ENCODE measurements at places on chromosomes 2 and 18.

DNA sequence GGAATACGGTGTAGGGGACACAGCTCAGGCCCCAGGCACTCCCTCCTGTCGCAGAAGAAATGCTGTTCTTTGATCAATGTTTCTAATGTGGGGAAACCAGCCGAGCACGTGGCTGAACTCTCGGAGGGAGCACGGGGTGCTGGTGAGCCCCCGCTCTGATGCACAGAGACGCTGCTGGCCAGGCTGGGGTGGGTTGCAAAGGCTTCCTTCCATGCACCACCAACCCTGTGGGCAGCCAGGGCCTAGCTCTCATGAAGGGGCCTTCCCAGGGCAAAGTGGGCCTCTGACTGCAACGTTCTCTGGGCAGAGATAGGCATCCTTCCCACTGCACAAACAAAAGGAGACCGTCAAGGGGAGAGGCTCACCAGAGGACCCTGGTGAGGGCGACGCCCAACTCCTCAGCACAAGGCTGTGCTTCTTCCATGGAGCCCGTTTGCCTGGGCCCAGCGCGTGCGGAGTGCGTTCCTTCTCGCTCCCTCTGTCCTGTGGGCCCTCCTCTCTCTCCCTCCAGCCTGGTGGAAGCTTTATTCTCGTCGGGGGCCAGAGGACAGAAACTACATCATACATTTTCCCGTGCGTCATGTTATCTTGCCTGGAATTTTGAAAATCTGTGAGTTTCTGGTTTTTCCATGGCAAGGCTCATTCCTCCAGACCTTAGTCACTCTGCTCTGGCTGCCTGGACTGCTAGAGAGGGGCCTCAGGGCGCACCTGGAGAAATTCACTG is 61.1 kb upstream of the SP3 start:
- no peak for DNase-seq

DNA sequence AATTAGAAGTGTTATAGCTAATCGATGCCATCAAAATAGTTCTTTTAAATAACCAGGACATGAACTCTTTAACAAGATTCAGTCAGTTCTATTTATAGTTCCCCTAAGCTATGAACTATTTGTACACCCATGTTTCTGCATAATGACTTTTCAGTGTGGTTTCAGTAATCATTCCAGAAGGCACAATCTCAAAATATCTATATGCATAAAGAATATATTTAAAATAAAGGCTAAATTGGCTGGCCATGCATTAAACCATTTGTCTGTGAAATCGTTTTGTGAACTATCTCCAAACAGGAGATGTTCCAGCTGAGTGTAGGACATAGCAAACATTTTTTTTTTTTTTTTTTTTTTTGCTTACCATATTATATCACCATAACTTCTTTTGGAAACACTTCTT is 719.3 kb downstream of the PLCL1 start:
- DNase-seq = no peak

DNA sequence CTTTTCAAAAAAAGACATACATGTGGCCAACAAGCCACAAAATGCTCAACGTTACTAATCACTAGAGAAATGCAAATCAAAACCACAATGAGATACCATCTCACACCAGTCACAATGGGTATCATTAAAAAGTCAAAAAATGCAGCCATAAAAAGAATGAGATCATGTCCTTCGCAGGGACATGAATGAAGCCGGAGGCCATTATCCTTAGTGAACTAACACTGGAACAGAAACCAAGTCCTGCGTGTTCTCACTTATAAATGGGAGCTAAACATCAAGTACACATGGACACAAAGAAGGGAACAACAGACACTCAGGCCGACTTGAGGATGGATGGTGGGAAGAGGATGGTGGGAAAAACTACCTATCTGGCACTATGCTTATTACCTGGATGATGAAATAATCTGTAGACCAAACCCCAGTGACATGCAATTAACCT is 17.8 kb upstream of the ATL2 start:
- no peak for DNase-seq

DNA sequence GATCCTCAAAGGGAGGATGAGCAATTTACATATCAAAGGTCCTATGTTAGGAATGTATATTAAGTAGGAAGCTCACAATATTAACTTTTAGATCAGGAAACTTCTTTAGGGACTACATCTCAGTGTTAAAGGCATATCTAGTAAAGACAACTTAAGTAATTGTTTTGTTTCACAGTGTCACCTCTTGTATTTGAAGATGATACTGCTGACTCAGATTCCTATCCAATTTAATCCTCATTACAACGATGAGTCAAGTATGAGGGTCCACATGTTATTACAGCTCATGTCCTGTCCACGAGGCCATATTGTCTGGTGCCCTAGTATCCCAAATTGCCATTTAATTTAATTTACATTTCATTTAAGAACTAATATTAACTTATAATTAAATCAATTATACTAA is 523.9 kb downstream of the CCDC85A start:
- DNase-seq = no peak

GRCh38 chr2:156182132-156182531 is 150.4 kb downstream of the NR4A2 start:
- no peak for DNase-seq

GRCh38 chr2:19000776-19001175 is 357.6 kb downstream of the OSR1 start:
- no peak for DNase-seq

- no peak for DNase-seq
These were observed 4.1 kb downstream of the KCNF1 start for GRCh38 chr2:10915731-10916276.

DNA sequence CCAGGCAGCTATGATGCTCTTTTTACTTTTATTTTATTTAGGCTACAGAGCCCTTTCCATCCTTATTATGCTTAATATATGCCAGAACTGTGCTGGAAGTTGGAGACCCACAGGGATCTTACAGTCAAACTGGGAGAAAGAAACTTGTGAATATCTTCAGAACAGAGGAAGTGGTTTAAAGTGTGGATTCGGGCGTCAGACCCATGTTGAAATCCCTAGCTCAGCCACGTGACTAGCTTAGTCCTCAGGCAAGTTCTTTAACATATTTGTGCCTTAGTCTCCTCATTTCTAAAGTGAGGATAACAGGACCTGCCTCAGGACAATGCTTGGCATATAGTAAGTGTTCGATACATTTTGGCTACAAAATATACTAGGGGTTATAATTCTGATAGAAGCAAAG is 59.1 kb downstream of the MAP3K20 start:
- no peak for DNase-seq

DNA sequence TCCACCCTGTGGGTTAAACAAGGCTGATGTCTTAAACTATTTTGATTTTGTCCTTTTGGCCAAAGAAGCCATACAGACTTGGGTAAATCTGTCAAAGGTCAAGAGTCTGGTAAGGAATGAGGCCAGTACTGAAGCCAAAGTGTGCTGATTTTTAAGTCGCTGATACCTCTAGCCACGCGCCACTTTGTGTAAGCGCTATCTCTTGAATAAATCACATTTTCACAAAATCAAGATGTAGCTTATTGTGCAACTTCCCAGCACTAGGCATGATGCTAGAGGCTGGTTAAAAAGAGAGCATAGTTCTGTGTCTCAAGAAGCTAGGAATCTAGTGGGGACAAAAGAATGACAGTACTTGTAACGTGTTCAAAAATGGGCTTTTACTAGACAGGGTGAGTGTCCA is 510.6 kb upstream of the RAB6C start:
- DNase-seq = no peak

DNA sequence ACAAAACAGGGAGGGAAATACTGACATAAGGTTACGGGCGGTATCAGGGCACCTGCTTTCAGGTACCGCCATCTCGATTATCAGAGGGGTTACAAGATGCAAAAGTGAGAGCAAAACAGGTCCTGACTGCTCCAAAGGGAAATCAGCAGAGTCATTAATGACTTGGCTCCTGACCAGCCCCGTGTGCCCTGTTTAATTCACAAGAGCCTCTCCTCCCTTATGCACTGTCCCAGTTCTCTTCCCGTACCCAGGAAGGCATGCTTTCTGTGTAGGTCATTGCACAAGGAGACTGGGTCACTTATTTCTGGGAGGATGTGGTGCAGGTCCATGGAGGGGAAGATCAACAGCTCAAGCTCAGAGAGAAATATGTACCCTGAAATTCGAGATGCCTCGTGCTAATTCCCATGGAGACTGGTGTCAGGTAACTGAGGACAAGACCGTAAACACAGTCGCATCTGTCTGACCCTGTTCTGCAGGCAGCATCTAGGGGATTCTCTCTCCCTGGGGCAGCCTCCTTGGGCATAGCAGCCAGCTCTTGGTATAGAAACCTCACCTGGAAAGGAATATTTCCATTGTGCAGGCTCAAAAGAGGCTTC is 79.9 kb downstream of the HNRNPLL start:
- DNase-seq = no peak

DNA sequence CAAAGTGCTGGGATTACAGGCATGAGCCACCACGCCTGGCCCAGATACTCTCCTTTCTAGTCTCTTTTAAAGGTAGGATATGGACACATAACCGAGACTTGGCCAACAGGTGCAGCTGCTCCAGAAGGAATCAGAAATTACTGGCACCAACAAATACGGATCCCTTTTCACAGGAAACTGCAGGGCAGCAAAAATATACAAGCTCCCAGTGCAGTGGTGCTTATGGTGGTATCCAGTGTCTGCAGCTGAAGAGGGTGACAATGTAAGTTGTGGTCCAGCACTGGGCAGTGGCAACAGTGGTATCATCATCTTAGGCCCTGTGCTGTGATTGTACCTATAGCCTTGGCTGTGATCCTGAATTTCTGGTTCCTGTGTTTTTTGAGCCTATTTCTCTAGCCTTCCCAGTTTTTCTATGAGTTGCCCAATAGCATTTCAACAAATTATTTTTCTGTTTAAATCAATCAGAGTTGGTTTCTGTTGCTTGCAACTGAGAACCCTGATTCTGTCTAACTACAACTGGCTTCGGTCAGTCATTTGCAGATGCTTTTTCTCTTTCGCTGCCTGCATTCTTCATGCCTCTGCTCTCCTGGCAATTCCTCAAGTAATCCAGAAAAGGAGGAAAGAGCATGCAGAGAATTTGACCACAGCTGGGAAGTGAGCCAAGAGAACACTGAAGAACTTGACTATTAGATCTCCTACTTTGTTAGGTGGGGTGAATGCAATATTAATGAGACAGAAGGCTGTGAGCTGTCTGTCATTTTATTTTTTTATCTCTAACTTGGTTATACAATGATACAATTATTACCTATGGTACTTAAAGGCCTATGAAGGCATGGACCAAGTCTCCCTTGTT is 30.8 kb upstream of the EML4 start:
- no peak for DNase-seq

- DNase-seq = no peak
These were observed 264.4 kb upstream of the SIX2 start for GRCh38 chr2:45273412-45274249.

GRCh38 chr2:72994991-72995380 is 76.5 kb downstream of the SFXN5 start:
- no peak for DNase-seq

GRCh38 chr2:161246281-161246680 is 61.9 kb upstream of the PSMD14 start:
- DNase-seq = no peak

- no peak for DNase-seq
These were observed 100.0 kb upstream of the DTNA start for GRCh38 chr18:34609986-34610648.

GRCh38 chr2:74292751-74293150 is 50.5 kb downstream of the SLC4A5 start:
- no peak for DNase-seq

DNA sequence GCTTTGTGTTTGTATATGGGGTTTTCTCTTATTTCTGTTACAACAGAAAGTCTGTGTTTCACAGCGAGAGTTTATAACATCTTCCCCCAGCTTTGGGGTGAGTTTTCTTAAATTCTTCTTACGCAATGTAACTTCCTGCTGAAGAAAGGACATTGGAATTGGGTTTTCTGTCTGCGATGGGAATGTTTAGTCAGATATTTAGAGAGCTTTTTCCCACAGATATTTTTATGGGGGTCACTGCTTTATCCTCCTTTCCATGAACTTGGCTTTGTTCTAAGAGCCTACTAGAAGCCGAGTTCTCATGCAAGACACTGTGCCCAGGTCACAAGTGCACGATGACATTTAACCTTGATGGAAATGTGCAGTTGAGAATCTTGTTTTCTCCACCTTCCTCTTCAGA is 22.1 kb downstream of the B3GNT2 start:
- DNase-seq = no peak

DNA sequence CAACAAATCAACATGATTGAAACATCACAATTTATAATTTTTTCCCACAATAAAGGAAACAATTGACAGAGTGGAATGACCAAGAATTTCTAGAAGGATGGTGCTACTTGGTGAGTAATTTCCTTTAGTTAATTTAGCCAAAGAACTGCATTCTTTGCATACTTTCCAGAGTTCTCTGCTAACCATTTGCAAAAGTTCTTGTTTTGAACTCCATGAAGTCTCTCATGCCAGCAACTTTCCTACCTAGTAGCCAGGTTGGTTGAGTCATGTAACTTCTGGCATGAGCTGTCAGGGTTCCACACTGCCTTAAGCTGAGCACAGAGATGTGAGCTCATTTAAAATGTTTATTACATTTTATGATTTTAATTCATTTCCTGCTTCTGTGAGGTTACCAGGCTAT is 539.6 kb downstream of the PID1 start:
- no peak for DNase-seq

GRCh38 chr2:108942888-108943287 is 46.1 kb downstream of the EDAR start:
- no peak for DNase-seq

DNA sequence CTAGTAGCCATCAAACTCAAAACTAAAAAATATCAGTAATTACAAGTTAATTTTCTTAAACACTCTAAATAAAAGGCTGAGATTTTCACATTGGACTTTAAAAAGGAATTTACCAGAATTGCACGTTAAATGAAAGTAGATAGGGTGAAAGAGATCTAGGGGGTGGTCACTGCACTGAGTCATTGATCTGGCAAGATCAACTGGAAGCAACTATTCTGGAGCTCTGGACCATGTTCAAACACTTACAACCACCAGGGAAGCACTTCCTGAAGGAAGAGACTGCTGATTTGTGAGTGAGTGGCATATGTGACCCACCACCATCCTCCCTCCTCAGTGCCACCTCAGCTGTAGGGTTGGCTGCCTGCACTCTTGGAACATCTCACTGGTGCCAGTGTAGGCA is 111.8 kb downstream of the UGGT1 start:
- DNase-seq = no peak

- DNase-seq = no peak
These were observed 685.2 kb downstream of the IRS1 start for GRCh38 chr2:226114436-226114835.

GRCh38 chr2:164386231-164386630 is 235.1 kb downstream of the GRB14 start:
- no peak for DNase-seq

GRCh38 chr2:170143045-170143717 is 34.8 kb upstream of the MYO3B start:
- DNase-seq = no peak

DNA sequence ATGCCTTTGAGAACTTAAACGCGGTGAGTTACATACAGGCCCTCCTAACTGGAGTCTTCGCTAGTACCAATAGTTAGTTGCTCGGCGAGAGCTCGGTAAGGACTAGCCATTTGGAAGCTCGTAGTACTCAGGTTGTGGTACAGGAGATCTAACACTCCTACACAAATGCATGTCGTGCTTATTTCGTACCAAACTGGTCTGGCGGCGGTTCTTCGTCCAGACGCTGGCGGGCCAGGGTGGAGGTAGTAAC is 346 bp upstream of the VRK2 start:
- no peak for DNase-seq
